CD4-positive, CD25-positive, alpha-beta regulatory T cell (primary cell): ENCODE measurements at places on chromosomes 2 and 18.

GRCh38 chr2:8546612-8547283 lies 135.1 kb upstream of the ID2 start:
- no peak for DNase-seq
- no peaks in the 10 kb centered on the region for H3K36me3 ChIP-seq
- H3K4me3 ChIP-seq: no peak overlapping the region
- H3K27ac ChIP-seq: no peak overlapping the region

- H3K27me3 ChIP-seq: no peaks in the 10 kb centered on the region
- H3K27ac ChIP-seq: no peak overlapping the region
- no peak overlapping the region for H3K4me3 ChIP-seq
- DNase-seq: no peak
- no peaks in the 10 kb centered on the region for H3K4me1 ChIP-seq
- no peaks in the 10 kb centered on the region for H3K36me3 ChIP-seq
These were observed 378.8 kb downstream of the PTPRM start for GRCh38 chr18:7945882-7946281.

DNA sequence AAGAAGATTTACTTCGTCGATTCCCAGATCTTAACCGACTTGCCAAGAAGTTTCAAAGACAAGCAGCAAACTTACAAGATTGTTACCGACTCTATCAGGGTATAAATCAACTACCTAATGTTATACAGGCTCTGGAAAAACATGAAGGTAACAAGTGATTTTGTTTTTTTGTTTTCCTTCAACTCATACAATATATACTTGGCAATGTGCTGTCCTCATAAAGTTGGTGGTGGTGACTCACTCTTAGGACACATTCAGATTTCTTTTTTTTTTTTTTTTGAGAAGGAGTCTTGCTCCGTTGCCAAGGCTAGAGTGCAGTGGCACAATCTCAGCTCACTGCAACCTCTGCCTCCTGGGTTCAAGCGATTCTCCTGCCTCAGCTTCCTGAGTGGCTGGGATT lies 26.8 kb downstream of the MSH2 start:
- no peaks in the 10 kb centered on the region for H3K4me1 ChIP-seq
- no peak overlapping the region for H3K27ac ChIP-seq
- DNase-seq: no peak

- H3K36me3 ChIP-seq: no peaks in the 10 kb centered on the region
- H3K4me1 ChIP-seq: peaks cover 2% of the 10 kb centered on the region
- DNase-seq: no peak
- H3K27me3 ChIP-seq: no peaks in the 10 kb centered on the region
- H3K27ac ChIP-seq: no peak overlapping the region
These were observed 30.8 kb upstream of the GLS start for GRCh38 chr2:190849774-190850173.

DNA sequence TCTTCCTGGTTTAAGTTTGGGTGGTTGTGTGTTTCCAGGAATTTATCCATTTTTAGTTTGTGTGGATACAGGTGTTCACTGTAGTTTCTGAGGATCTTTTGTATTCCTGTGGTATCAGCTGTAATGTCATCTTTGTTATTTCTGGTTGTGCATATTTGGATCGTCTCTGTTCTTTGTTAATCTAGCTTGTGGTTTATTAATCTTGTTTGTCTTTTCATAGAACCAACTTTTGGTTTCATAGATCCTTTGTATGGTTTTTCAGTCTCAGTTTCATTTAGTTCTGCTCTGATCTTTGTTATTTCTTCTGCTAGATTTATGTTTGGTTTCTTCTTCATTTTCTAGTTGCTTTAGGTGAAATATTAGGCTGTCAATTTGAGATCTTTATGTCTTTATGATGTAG lies 202.4 kb upstream of the ZSWIM2 start:
- no peaks in the 10 kb centered on the region for H3K36me3 ChIP-seq
- no peaks in the 10 kb centered on the region for H3K4me1 ChIP-seq
- no peak overlapping the region for H3K27ac ChIP-seq
- no peak overlapping the region for H3K4me3 ChIP-seq
- H3K27me3 ChIP-seq: no peaks in the 10 kb centered on the region

DNA sequence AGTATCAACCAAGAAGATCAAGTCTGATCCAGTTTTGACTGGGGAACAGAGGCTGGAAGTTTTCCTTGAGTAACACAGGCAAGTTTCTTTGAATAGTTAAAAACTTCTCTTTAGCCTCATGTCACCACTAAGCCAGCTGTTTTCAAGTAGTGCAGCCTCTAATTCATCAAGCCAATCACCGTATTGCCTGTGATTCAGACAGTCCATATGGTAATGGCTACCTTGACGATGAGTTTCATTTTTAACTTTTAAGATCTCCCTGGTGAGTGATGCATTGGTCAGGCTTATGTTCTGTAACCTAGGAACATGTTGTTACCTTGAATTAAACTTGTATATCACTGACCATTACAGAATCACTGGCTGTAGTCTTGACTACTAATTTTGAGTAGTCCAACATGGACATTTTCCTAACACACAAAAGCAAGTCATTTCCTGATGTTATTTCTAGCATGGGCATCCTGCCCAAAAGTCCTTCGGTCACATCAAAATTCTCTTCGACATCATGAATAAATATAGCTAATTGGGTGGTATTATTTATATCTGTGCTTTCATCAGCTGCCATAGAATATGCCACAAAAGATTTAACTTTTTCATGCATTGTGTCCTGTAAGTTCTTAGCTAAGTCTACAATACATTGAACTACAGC lies 238.8 kb upstream of the GCFC2 start:
- no peaks in the 10 kb centered on the region for H3K4me1 ChIP-seq
- no peak for DNase-seq
- no peaks in the 10 kb centered on the region for H3K36me3 ChIP-seq

DNA sequence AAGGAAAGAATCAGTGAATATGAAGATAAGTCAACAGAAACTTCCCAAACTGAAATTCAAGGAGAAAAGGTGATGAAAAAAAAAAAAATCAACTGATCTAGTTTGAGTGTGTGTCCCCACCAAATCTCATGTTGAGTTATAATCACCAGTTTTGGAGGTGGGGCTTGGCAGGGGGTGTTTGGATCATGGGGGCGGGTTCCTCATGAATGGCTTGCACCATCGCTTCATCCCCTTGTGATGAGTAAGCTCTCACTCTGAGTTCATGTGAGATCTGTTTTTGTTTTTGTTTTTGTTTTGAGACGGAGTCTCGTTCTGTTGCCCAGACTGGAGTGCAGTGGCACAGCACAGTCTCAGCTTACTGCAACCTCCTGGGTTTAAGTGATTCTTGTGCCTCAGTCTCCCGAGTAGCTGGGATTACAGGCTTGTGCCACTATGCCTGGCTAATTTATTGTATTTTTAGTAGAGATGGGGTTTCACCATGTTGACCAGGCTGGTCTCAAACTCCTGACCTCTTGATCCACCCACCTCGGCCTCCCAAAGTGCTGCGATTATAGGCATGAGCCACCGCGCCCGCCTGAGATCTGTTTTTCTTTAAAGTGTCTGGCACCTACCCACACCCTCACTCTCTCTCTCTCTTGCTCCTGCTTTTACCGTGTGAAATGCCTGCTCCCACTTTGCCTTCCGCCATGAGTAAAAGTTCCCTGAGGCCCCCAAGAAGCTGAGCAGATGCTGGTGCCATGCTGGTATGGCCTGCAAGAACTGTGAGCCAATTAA lies 4.0 kb upstream of the SLC66A2 start:
- no peak overlapping the region for H3K27ac ChIP-seq
- peaks cover 13% of the 10 kb centered on the region for H3K4me1 ChIP-seq
- no peaks in the 10 kb centered on the region for H3K27me3 ChIP-seq
- no peak for DNase-seq
- no peaks in the 10 kb centered on the region for H3K36me3 ChIP-seq

DNA sequence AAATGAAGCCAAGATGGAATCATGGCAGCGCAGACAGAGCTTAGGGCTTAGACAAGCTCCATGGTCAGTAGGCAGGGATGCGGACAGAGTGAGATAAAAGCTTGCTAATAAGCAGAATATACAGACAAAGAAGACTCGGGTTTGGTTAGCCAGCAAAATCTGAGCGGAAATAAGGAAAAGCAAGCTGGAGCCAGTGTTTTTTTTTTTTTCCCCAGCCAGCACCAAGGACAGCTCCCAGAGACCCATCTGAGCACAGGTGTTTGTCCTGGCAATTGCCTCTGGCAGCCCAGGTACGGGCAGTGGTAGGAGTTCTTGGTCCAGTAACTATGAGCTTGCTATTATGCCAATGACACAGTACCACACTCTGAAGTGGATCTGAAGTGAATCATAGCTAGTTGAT lies 187.6 kb downstream of the ADCYAP1 start:
- no peak overlapping the region for H3K4me3 ChIP-seq
- no peak overlapping the region for H3K27ac ChIP-seq
- no peak for DNase-seq
- no peaks in the 10 kb centered on the region for H3K4me1 ChIP-seq
- no peaks in the 10 kb centered on the region for H3K36me3 ChIP-seq
- H3K27me3 ChIP-seq: no peaks in the 10 kb centered on the region

DNA sequence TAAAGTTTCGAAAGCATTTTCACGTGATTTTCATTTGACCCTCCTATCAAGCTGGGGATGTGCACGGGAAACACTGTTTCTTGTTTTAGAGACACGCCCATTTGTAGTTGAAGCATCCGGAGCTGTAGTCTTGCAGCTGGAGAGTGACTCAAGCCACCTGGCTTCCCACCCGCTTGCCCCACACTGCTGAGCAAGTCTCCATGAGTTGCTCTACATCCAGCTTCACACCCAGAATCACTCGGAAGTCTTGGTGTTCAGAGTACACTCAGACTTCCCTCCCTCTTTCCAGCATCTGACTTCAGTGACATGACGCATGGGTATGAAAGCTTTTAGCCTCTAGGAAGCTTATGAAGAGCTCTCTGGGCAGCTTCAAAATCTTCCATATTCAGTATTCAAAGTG lies 262.4 kb downstream of the NBAS start:
- DNase-seq: no peak
- H3K27me3 ChIP-seq: no peaks in the 10 kb centered on the region
- H3K4me3 ChIP-seq: no peak overlapping the region
- peaks cover 24% of the 10 kb centered on the region for H3K36me3 ChIP-seq
- no peak overlapping the region for H3K27ac ChIP-seq

DNA sequence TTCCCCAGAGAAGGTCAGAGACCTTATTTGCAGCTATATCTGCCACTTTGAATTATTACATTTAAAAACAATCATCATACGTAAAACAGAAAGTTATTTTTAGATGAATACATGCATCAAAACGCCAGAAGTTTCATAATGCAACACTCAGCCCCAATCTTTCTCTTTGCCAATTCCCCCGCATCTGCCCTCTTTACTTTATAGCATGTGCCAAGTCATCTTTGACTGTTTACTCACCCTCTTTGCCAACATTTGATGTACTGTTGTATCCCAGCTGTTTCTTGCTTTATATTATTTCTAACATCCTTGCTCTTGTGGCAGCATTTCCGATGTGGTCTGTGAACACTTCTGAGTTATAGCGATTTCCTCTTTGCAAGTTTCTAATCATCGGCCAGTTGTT lies 86.2 kb downstream of the CRIM1 start:
- no peak overlapping the region for H3K27ac ChIP-seq
- no peak for DNase-seq
- no peak overlapping the region for H3K4me3 ChIP-seq
- H3K36me3 ChIP-seq: no peaks in the 10 kb centered on the region
- no peaks in the 10 kb centered on the region for H3K4me1 ChIP-seq

GRCh38 chr2:8457699-8458502 lies 224.0 kb upstream of the ID2 start:
- H3K36me3 ChIP-seq: no peaks in the 10 kb centered on the region
- peak; percentile 65 for DNase-seq
- peak overlapping the region; percentile 71 for H3K27ac ChIP-seq
- peak overlapping the region; percentile 67 for H3K4me3 ChIP-seq
- peaks cover 29% of the 10 kb centered on the region for H3K4me1 ChIP-seq
- no peaks in the 10 kb centered on the region for H3K27me3 ChIP-seq

DNA sequence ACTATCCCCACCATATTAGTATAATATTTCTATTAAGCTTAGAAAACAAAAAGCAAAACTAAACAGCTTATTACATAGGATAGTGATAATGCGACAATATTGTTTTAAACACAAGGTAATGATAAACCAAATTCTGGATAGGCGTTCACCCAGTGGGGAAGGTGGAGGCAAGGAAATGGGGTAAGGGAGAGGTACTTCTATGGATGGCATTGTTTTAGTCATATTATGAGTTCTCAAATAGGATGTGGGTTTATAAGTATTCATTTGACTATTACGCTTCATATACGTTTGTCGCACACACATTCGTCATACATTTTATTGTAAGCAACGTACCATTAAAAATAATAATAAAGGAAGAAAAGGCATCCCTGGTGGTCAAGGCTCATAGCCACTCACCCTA lies 88.8 kb upstream of the DNMT3A start:
- no peaks in the 10 kb centered on the region for H3K27me3 ChIP-seq
- no peak overlapping the region for H3K4me3 ChIP-seq
- H3K27ac ChIP-seq: no peak overlapping the region
- H3K4me1 ChIP-seq: no peaks in the 10 kb centered on the region
- DNase-seq: no peak

- peaks cover 22% of the 10 kb centered on the region for H3K4me1 ChIP-seq
- no peaks in the 10 kb centered on the region for H3K27me3 ChIP-seq
- peak overlapping the region; percentile 63 for H3K4me3 ChIP-seq
- H3K36me3 ChIP-seq: no peaks in the 10 kb centered on the region
These were observed 2.4 kb upstream of the PROC start for GRCh38 chr2:127415593-127416505.

GRCh38 chr2:21010813-21011439 lies 32.9 kb downstream of the APOB start:
- no peaks in the 10 kb centered on the region for H3K4me1 ChIP-seq
- no peak overlapping the region for H3K27ac ChIP-seq

- no peaks in the 10 kb centered on the region for H3K27me3 ChIP-seq
- DNase-seq: peak; percentile 46
- H3K36me3 ChIP-seq: no peaks in the 10 kb centered on the region
- no peak overlapping the region for H3K4me3 ChIP-seq
- H3K4me1 ChIP-seq: no peaks in the 10 kb centered on the region
These were observed 28.7 kb upstream of the RPRD1A start for GRCh38 chr18:36095936-36096519.

DNA sequence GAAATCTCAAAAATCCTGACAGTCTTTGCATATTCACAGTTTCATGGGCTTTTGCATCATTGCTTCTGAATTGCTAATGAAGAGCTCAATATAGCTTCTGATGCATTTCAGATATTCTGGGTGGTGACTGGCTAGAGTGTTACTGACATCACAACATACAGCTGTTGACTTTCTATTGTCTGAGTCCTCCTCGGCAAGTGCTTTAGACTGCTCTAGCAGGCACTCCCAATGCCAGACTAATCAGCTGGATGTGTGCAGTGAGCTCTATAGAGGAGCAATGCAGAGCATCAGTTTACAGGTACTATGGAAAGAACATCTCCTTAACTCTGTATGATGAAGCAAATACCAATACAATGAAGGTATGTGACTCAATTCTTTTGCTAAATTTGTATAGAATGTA lies 54.9 kb downstream of the R3HDM1 start:
- H3K4me3 ChIP-seq: no peak overlapping the region
- no peak for DNase-seq
- H3K36me3 ChIP-seq: no peaks in the 10 kb centered on the region

GRCh38 chr2:39027421-39027820 lies 93.4 kb downstream of the SOS1 start:
- H3K4me3 ChIP-seq: no peak overlapping the region
- no peaks in the 10 kb centered on the region for H3K27me3 ChIP-seq
- no peak for DNase-seq
- no peak overlapping the region for H3K27ac ChIP-seq

GRCh38 chr2:74625658-74626425 lies 22.3 kb downstream of the M1AP start:
- no peaks in the 10 kb centered on the region for H3K36me3 ChIP-seq
- peaks cover 20% of the 10 kb centered on the region for H3K27me3 ChIP-seq

GRCh38 chr2:120014226-120014980 lies 1.5 kb downstream of the EPB41L5 start:
- H3K4me1 ChIP-seq: peaks cover 20% of the 10 kb centered on the region
- DNase-seq: no peak
- H3K36me3 ChIP-seq: no peaks in the 10 kb centered on the region
- H3K4me3 ChIP-seq: peak overlapping the region; percentile 59
